ENCODE measurements at places on chromosomes 1 and 21.

- H3K27ac ChIP-seq = peak overlapping the region; percentile 92
- peaks cover 26% of the 10 kb centered on the region for H3K4me1 ChIP-seq
- peak; percentile 93 for DNase-seq
Measured at GRCh38 chr1:109197158-109198042, 16.3 kb upstream of the SARS1 start.

- DNase-seq = peak; percentile 58
- no peak overlapping the region for H3K4me3 ChIP-seq
- no peaks in the 10 kb centered on the region for H3K27me3 ChIP-seq
- peaks cover 10% of the 10 kb centered on the region for H3K4me1 ChIP-seq
- H3K27ac ChIP-seq = no peak overlapping the region
Measured at GRCh38 chr21:35179990-35180540, 131.0 kb upstream of the RUNX1 start.

DNA sequence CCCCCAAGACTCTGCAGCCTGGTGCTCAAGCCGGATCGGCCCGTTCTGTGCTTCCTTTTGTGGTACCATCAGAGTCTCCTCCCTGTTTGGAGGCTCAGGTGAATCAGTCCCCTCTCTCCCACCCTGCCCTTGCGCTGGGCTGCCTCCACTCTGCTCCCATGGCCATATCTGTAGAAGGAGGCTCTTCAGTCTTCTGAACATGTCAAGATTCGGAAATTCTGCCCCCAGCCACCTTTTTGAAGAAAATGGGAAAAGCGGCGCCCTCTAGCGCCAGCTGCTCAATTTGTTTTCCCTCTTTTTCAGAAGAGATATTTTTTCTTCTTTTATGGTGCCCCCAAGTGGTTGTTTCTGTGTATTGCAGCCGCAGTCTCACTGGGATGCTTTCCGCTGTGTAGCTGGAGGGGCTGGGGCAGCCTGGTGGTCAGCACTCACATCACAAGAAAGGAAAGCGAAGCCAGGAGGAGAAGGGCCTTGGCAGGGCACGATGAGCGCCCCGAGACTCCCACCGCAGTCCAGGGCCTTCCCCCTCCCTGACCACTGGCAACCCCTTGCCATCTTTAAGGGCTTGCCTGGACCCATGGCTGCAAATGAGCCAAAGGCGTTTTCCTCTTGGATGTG is 58.4 kb upstream of the CACNA1E start:
- no peak overlapping the region for H3K27ac ChIP-seq
- DNase-seq = peak; percentile 81
- H3K4me3 ChIP-seq = no peak overlapping the region

DNA sequence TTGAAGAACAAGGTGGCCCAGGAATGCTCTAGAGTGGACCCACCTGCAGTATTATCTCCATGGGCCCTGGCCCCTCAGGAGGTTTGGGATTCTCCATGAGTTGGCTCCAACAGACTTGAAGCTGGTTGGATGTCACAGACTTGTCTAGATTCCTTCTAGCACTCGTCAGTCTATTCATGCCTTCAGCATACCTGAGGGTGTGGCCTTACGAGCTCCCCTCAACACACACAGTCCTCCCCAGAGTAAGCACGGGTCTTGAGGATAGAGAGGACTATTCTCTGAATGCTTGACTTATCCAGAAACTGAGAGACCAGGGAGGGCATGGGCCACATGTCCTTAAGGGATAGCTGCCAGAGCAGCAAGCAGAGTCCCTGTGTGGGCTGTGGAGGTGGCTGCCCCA is 45.9 kb upstream of the COL6A1 start:
- no peak overlapping the region for H3K27ac ChIP-seq
- H3K4me1 ChIP-seq = no peaks in the 10 kb centered on the region
- no peak overlapping the region for H3K4me3 ChIP-seq

GRCh38 chr1:204435381-204435831 is 23.8 kb upstream of the PPP1R15B start:
- H3K4me3 ChIP-seq = no peak overlapping the region
- H3K27ac ChIP-seq = no peak overlapping the region

DNA sequence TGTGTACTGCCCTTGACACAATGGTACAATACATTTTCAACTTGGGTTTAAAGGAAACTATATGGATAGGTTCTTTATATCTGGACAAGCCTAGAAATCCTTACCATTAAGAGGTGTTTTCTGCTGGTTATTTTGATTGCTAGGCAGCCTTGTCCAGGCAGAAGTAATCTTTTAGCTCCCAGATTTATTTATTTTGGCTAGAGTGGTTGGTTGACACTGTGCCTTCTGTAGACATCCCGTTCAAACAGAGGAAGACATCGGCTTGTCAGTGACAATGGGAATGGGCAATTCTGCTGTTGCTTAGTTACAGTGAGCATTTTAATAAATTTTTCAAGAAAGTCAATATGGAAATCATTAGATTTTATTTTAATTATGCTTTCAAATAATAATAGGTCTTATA is 138.8 kb downstream of the VPS13D start:
- H3K4me1 ChIP-seq = no peaks in the 10 kb centered on the region
- no peak overlapping the region for H3K4me3 ChIP-seq
- no peak overlapping the region for H3K27ac ChIP-seq
- H3K27me3 ChIP-seq = no peaks in the 10 kb centered on the region
- H3K36me3 ChIP-seq = peaks cover 25% of the 10 kb centered on the region

DNA sequence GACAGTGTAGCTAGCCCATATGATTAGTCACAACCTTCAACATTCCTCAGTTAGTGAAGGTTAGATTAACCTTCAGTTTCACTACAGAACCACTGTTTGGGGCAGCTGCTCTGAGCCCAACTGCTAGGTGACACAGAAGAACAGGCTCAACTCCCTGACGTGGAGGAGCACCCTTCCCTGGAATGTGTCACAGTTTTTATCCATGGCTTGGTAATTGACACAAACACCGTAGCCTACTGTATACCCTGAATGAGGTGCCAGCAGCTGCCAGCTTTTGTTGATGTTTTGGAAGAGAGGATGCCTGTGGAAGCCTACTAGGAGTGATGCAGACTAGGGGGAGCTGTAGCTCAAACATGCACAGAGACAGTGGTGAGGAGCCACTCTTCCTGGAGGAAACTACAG is 56.6 kb upstream of the CR2 start:
- no peak for DNase-seq
- H3K27ac ChIP-seq = no peak overlapping the region
- peaks cover 7% of the 10 kb centered on the region for H3K4me1 ChIP-seq
- no peak overlapping the region for H3K4me3 ChIP-seq
- no peaks in the 10 kb centered on the region for H3K27me3 ChIP-seq
- H3K36me3 ChIP-seq = no peaks in the 10 kb centered on the region

GRCh38 chr1:9758559-9759121 is 65.1 kb downstream of the CLSTN1 start:
- peaks cover 3% of the 10 kb centered on the region for H3K36me3 ChIP-seq
- no peak overlapping the region for H3K4me3 ChIP-seq
- H3K4me1 ChIP-seq = no peaks in the 10 kb centered on the region
- H3K27ac ChIP-seq = no peak overlapping the region

DNA sequence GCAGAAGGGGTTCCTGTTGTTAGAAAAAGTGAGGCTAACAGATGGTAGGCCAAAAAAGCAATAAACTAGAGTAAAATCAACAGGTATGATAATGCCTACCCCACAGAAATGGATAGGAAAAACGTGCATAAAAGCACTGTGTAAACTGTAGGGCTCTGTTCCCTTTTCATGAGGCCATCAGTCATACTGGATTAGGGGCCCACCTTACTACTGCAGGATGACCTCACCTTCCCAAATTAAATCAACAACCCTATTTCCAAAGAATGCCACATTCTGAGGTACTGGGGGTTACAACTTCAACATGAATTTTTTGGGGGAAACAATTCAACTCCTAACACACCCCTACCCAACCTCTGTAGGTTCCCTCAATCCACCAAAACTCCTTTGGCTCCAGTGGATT is 54.9 kb downstream of the KIAA1614 start:
- no peaks in the 10 kb centered on the region for H3K4me1 ChIP-seq
- H3K27ac ChIP-seq = no peak overlapping the region
- H3K36me3 ChIP-seq = peaks cover 19% of the 10 kb centered on the region
- DNase-seq = no peak

- no peaks in the 10 kb centered on the region for H3K36me3 ChIP-seq
- H3K27ac ChIP-seq = no peak overlapping the region
- H3K27me3 ChIP-seq = no peaks in the 10 kb centered on the region
- no peaks in the 10 kb centered on the region for H3K4me1 ChIP-seq
- no peak for DNase-seq
Measured at GRCh38 chr1:193222056-193222615, 35.7 kb upstream of the B3GALT2 start.

- H3K4me1 ChIP-seq = peaks cover 29% of the 10 kb centered on the region
- peak overlapping the region; percentile 1 for H3K27ac ChIP-seq
- no peak overlapping the region for H3K4me3 ChIP-seq
- DNase-seq = no peak
- H3K36me3 ChIP-seq = no peaks in the 10 kb centered on the region
Measured at GRCh38 chr1:8632102-8632501, 185.3 kb downstream of the RERE start.

GRCh38 chr1:150484861-150485260 is 2.4 kb upstream of the TARS2 start:
- H3K4me3 ChIP-seq = no peak overlapping the region
- peak; percentile 82 for DNase-seq
- peaks cover 9% of the 10 kb centered on the region for H3K36me3 ChIP-seq

- no peak overlapping the region for H3K4me3 ChIP-seq
- H3K27ac ChIP-seq = no peak overlapping the region
- DNase-seq = no peak
- no peaks in the 10 kb centered on the region for H3K4me1 ChIP-seq
- no peaks in the 10 kb centered on the region for H3K36me3 ChIP-seq
Measured at GRCh38 chr1:236120721-236121153, 21.6 kb upstream of the GPR137B start.

DNA sequence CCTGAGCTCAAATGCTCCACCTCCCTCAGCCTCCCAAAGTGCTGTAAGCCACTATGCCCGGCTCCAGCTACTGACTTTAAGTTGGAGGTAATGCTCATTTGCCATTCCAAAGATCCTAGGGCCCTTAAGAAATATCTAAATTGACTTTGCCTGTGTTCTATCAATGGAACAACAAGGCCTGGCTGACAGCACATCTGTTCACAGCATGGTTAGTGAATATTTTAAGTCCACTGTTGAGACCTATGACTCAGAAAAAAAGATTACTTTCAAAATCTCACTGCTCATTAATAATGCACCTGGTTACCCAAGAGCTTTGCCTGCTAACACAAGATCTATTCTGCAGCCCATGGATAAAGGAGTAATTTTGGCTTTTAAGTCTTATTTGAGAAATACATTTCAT is 3.5 kb upstream of the SSX2IP start:
- peaks cover 30% of the 10 kb centered on the region for H3K4me1 ChIP-seq
- no peak overlapping the region for H3K27ac ChIP-seq
- H3K4me3 ChIP-seq = no peak overlapping the region
- H3K27me3 ChIP-seq = no peaks in the 10 kb centered on the region
- H3K36me3 ChIP-seq = no peaks in the 10 kb centered on the region
- DNase-seq = no peak

GRCh38 chr1:111592389-111593361 is 26.9 kb upstream of the RAP1A start:
- DNase-seq = peak; percentile 70
- H3K27me3 ChIP-seq = no peaks in the 10 kb centered on the region
- H3K4me3 ChIP-seq = peak overlapping the region; percentile 33
- H3K27ac ChIP-seq = peak overlapping the region; percentile 47

DNA sequence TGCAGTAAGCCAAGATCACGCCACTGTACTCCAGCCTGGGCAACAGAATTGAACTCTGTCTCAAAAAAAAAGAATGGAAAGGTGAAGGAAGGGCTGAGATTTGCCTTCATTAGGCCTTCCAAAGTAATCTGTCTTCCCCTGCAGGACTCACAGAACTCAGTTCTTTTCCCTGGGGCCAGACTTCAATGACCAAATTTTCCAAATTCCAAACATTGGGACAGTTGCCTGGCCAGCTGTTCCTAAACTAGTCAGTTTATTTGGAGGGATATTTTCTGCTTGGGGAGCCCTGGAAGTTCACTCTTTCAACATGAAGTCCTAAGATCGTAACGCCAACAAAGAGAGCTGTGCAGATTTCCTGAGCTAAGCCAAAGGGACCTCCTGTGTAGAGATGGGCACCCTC is 5.4 kb upstream of the DEDD start:
- H3K4me3 ChIP-seq = no peak overlapping the region
- no peak for DNase-seq
- H3K36me3 ChIP-seq = no peaks in the 10 kb centered on the region

GRCh38 chr21:26965040-26965906 is 1.6 kb downstream of the ADAMTS5 start:
- no peaks in the 10 kb centered on the region for H3K27me3 ChIP-seq
- peak overlapping the region; percentile 82 for H3K4me3 ChIP-seq
- peak overlapping the region; percentile 86 for H3K27ac ChIP-seq
- H3K4me1 ChIP-seq = peaks cover 37% of the 10 kb centered on the region
- peak; percentile 60 for DNase-seq

DNA sequence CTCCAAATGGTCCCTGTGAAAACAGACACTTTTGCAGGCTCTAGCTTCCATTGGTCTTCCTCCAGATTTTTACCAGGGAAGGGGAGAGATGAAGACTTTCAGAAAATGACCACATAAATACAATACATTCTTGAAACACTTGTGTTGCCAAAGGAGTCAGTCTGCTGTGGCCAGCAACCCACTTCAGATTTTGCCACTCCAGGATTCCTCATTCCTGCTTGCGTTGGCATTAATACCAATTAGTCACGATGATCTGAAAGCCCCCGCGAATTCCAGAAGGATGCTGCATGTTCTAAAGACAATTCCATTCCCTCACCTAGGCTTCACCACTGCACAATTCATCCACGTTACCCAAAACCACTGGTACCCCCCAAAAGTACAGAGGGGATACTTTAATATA is 7.9 kb upstream of the BACE2 start:
- DNase-seq = peak; percentile 68
- no peak overlapping the region for H3K4me3 ChIP-seq
- H3K4me1 ChIP-seq = peaks cover 7% of the 10 kb centered on the region
- H3K27ac ChIP-seq = no peak overlapping the region
- no peaks in the 10 kb centered on the region for H3K27me3 ChIP-seq
- H3K36me3 ChIP-seq = no peaks in the 10 kb centered on the region

DNA sequence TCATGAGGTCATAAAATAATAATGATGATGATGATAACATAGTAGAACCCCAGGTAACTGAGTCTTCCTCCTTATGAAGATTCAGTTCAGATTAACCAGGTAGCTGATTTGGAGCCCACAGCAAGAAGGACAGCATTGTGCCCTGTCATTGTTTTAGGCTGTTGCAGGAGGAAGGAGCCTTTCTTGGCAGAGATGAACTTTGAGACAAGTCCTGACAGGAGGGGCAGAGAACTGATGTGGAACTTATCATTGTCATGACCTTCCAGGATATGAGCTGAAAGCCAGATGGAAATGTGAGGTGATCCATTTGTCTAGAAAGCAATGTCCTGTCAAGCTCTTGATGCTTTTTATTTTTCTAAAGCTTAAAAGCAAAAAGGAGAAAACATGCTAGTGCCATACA is 132.6 kb upstream of the COA6 start:
- H3K4me1 ChIP-seq = no peaks in the 10 kb centered on the region
- H3K36me3 ChIP-seq = no peaks in the 10 kb centered on the region
- no peak for DNase-seq
- no peak overlapping the region for H3K27ac ChIP-seq
- H3K27me3 ChIP-seq = no peaks in the 10 kb centered on the region
